ENCODE measurements at places on chromosomes 16 and 17.
A peak's percentile ranks its signal among the peaks of the same experiment; 100 is the strongest.

- no peak for DNase-seq
Measured at GRCh38 chr17:58665946-58666857, 25.6 kb downstream of the TEX14 start.

- DNase-seq = no peak
Measured at GRCh38 chr17:44230140-44230539, 10.7 kb upstream of the UBTF start.

- DNase-seq = no peak
Measured at GRCh38 chr16:83963277-83964119, 4.5 kb upstream of the NECAB2 start.

GRCh38 chr16:80480664-80481063 lies 60.1 kb upstream of the DYNLRB2 start:
- no peak for DNase-seq

- no peak for DNase-seq
Measured at GRCh38 chr16:48632137-48632774, 22.3 kb upstream of the N4BP1 start.

DNA sequence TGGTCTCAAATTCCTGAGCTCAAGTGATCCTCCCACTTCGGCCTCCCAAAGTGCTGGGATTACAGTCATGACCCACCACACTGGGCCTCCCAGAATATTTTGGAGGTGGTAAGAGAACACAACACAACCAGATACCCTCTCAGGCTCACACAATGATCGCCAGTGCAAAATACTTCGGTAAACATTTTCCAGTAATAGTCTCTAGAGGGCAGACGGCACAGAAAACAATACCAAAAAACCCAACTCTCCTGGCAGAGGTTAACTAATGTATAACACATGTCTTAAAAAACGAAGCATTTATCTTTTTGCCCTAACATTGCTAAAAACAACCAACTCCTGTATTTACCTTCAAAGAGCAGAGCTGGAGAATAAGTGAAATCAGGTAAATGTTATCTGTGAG lies 10.5 kb downstream of the NUFIP2 start:
- DNase-seq = no peak

DNA sequence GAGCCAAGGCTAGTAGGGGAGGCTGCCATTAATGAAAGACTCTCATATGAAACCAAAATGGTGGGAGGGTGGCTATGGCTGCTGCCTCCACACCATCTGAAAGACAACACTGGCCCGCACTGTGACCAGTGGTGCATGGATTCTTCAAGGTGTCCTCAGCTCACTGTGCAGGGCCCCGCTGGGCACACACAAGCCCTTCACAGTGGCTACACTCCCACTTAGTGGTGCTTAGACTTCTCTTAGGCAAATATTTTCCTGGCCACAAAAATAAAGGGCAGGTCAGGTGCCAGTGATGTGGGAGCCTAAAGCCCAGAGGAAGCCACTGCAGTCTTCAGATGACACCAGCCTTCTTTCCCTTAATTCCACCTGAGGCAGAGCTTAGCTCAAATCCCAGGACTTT lies 38.1 kb upstream of the IRX3 start:
- no peak for DNase-seq

- no peak for DNase-seq
Measured at GRCh38 chr17:47973541-47973940, 2.6 kb downstream of the CDK5RAP3 start.

DNA sequence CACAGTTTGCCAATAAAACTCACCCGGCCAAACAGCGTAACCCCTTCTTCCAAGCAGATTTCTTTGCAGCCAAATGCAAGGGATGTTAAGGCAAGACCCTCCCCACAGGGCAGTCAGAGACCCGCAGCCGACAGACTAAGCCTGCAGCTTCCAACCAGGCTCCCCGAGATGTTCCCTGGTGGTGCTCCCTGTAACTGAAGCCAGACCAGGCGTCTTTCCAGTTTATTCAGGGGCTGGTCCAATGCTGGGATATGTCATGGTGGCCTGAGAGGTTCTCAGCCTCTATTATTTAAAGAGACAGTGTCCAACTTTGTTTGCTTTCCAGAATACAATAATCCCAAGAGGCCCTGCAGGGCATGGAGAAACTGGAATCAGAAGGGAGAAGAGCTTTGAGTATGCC lies at the start of gene PMP22:
PMP22 (minus strand) TSS at position 196 of the 400 bp plus-strand sequence. CDS start 4,599 bp downstream, outside the sequence.
- DNase-seq = peak; percentile 73

DNA sequence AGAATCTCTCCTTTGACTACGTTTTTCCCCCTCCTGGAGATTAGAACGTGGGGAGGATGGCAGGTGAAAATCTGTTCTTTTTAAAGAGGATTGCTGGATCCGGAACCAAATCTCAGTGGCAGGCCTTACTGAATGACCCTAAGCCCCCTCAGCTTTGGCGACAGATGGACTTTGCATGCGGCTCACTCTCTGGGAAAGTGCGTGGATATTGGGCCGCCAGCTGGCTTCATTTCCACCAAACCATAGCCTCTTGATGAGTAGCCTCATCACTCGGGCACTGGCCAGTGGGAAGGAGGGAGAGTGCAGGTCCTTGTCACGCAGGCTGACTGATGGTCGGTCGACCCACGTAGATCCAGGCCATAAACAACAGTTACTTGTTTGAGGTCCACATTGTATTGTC lies 31.3 kb upstream of the CCDC182 start:
- no peak for DNase-seq

GRCh38 chr17:41869426-41869825 lies 4.2 kb upstream of the KLHL11 start:
- no peak for DNase-seq

- no peak for DNase-seq
Measured at GRCh38 chr16:79639576-79640311, 39.2 kb upstream of the MAF start.

- DNase-seq = no peak
Measured at GRCh38 chr17:48553190-48553547, 8.3 kb upstream of the HOXB2 start.

DNA sequence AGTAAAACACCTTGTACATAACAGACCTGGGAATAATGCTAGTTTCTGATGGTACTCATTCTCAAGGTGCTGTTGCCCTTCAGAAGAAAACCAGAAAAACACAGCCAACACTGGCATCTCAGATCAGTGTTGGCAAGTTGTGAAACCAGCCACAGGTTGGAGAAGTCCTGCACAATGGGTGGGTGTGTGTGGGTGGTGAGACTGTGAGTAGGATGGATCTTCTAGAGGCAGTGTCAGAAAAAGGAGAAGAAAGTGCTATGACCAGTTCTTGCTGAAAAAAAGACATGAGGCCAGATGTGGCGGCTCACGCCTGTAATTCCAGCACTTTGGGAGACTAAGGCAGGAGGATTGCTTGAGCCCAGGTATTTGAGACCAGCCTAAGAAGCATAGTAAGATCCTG lies 35.2 kb upstream of the SMIM36 start:
- DNase-seq = no peak

GRCh38 chr16:86512301-86512859 lies 2.1 kb downstream of the FOXF1 start:
- DNase-seq = no peak

DNA sequence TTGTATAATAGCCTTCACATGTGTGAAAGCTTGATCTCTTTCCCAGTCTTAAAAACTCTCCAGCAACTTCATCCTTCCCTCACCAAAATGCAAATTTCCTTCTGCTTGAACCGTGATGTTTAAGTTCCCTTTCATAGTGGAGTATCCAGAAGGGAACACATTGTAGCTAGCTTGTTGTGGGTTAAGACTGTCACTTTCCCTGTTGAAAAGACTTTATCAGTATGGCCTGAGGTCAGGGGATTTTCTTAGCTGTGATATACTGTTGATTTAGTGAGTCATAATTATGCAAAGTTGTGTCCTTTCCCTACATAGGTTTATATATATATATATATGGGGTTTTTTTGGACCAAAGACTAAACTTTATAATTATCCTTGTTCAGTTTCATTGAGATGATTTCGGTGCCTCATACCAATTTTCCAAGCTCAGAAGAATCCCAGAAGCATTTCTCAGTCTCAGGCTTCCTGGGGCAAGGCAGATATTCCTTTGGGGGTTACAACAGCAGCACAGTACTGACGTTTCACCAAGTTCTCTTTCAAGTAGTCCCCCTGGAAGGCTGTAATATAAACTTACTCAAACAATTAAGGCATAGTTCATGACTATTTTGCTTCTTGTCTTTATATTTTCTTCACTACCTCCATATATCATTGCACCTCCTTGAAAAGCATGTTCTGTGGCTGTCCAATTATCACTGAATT lies 35.7 kb downstream of the ESRP2 start:
- peak; percentile 19 for DNase-seq

- no peak for DNase-seq
Measured at GRCh38 chr17:37142294-37142896, 193.6 kb downstream of the AATF start.

DNA sequence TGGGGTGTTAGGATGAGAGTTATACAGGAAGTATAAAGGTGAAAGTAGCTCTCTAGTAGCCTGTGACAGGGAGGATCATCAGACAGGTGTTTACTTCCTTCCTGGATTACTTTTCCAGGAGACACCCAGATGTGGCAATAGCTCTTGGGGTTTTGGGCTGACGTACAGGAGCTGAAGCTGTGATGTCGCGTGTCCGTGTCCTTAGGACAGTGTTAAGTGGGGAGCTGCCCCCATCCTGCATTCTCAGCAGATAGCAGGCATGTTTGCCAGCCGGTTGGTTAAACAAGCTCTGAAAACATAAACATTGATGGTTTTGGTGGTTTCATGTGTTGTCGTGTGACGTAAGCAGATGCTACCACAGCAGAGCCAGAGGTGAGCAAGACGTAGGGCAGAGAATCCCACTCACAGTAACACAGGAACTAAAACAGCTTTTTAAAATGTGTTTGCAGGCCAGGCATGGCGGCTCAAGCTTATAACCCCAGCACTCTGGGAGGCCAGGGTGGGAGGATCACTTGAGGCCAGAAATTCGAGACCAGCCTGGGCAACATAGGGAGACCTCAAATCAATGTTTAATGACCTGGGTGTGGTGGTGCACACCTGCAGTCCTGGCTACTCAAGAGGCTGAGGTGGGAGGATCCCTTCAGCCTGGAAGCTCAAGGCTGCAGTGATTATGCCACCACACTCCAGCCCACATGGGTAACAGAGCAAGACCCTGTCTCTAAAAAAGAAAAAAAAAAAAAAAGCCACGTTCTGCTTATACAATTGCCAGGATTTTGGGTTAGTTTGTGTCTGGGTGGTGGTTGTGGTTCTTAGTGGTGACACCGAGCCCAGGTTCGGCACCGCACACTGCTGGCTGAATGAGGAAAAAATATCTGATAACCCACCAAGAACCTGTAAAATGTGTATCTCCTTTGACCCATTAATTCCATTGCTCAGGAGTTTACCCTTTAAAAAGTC lies 18.2 kb upstream of the IL17C start:
- no peak for DNase-seq

GRCh38 chr16:66512272-66513110 lies 37.4 kb downstream of the TK2 start:
- no peak for DNase-seq

GRCh38 chr17:72008236-72008876 lies 112.5 kb upstream of the SOX9 start:
- DNase-seq = no peak

DNA sequence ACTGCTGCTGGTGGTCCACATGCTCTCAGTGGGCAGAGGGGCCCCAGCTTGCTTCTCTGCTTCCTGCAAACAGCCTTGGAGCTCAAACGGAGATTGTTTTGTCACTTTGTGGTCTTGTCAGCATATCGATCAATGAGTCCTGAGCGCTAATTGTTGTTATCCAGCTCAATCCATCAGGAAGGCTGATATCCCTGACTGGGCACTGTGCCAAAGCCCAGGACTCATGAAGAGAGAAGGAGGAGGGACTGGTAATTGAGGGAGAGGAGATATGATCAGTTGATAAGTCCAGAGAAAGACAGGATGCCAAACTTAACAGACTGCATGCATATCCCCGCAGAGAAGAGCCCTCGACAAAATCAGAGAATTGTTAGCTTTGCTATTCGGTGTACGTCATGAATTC lies 58.6 kb upstream of the DNAH9 start:
- no peak for DNase-seq

- no peak for DNase-seq
Measured at GRCh38 chr16:17017442-17017841, 453.3 kb downstream of the XYLT1 start.

DNA sequence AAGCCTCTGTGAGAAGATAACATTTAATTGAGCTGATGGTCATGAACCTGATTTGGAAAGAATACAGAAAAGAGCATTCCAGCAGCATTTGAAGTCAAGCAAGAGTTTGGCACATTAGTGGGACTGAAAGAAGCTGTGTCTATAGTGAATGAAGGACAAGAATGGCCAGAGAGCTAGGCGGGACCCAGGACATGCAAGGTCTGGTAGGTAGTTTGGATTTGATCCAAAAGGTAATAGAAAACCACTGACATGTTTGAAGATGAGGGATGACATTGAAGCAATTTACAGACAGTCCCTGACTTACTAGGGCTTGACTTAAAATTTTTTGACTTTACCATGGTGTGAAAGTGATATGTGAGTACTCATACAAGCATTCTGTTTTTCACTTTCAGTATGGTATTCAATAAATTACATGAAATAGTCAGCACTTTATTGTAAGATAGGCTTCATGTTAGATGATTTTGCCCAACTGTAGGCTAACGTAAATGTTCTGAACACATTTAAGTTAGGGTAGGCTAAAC lies 7.6 kb downstream of the CYB5B start:
- DNase-seq = no peak

DNA sequence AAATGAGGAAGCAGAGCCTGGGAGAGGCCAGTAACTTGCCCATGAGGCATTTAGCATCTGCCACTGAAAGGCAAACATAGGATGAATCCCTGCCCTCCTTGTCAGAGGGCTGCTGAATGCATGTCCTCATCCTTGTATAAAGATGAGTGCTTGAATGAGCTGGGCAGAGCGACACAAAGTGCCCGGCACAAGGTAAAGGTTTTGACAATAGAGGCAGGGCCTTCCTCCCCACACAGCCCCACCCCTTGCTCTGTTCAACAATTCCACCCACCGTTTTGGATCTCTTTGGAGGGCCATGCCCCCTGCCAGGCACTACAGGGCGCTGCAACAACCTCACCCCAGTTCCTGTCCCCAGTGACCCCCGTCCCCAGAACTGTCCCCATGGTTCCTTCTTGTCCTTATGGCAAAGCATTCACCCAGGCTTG lies 1.4 kb upstream of the KRT19 start:
- DNase-seq = no peak

DNA sequence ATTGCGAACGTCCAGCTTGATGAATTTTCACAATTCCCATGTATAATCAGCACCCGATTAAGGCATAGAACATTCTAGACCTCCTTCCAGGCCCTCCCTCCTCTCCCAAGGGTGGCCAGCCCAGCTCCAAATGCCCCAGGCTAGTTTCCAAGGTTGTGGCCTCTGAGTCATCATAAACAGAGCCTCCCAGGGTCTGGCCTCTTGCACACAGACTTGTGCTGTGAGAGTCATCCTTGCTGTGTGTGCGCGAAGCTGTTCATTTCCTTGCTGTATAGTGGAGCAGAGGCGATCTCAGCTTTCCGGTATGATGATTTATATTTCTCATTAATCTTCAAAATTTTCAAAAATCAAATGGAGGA lies 20.5 kb upstream of the JPH3 start:
- DNase-seq = peak; percentile 99

GRCh38 chr16:69767459-69768229 lies 5.5 kb downstream of the WWP2 start:
- DNase-seq = no peak

- no peak for DNase-seq
Measured at GRCh38 chr16:82533189-82533588, 93.6 kb upstream of the CDH13 start.

Measured in stromal cell of bone marrow (primary cell).